ENCODE measurements at places on chromosomes 6 and 20.

DNA sequence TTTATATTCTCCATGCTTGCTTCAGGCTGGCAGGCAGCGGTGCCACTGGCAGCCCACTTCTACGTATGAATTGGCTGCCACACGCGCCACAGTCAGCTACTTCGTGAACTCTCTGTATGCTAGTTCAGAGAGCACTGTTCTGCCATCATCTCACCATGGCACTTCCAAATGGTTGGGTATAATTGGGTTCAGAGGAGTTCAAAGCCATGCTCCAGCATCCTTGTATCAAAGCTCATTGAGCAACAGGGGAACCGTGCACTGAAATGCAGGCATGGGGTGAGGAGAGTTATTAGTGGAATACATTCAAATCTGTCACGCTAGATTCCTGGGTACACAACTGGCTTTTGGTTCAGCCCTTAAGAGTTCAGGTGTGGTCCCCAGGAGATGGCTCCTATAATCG lies 519.9 kb upstream of the NOX3 start:
- no peak for DNase-seq

DNA sequence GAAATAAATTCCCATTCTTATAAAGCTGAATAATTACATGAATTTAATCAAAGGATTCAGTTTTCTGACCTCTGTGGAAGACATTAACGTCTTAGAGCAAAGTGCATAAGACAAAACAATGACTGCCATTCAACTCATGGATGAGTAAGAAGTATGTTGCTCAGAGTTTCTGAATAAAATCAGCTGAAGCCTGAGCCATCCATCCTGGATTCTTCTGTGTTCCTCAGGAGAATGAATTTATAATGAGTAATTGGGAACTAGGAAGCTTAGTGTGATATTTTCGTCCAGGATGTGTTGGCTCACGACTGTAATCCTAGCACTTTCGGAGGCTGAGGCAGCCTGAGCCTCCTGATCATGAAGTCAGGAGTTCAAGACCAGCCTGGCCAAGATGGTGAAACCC lies 62.8 kb downstream of the PERP start:
- DNase-seq, result no peak

DNA sequence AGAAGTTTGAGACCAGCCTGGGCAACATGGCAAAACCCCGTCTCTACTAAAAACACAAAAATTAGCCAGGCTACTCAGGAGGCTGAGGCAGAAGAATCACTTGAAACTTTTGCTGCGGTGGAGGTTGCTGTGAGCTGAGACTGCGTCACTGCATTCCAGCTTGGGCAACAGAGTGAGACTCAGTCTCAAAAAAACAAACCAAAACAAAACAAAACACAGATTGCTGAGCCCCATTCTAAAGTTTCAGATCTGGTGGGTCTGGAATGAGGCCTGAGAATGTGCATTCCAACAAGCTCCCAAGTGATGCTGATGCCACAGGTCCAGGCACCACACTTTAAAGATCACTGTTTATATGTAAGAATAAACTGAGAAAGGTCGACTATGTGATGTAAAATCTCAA lies 24.9 kb upstream of the TMEM14A start:
- no peak for DNase-seq

DNA sequence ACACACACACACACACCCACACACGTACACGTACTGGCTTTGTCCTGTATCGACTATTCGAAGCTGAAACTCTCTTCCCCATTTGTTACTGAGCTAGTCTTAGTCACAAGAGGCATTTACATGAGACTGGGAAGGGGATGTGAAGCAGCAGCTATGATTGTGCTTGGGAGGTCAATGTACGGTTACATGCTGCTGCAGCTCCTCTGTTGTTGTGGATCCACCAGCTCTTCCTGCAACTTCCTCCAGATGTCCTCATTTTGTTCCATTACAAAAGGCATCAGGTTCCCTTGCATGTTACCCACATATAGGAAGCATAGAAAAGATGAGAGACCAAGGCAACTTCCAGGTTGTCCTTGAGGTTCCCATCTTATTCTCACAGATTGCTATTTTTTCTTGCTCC lies 612.4 kb upstream of the IMPG1 start:
- no peak for DNase-seq

- no peak for DNase-seq
These were observed 366.7 kb downstream of the THBS2 start for GRCh38 chr6:168886964-168887363.
